ENCODE measurements at places on chromosomes 1 and 21.
A peak's percentile ranks its signal among the peaks of the same experiment; 100 is the strongest.

DNA sequence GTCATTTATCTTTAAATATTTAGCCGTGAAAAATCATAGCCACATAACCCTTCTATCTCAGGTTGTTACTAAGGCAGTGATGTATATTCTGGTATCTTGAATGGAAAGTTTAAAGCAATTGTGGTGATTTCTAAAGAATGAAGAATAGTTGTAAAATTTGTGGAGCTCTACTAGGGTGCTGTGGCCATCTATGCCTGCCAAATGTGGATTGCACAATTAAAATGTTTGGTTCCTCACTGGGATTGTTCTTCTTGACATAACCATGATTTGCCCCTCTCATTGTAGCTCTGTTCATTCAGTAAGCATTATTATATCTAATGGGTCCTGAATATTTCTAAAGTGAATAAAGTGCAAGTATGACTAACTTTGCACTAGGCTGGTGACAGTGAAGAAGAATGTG, 50.1 kb downstream of the AK4 start:
- no peaks in the 10 kb centered on the region for H3K27me3 ChIP-seq
- H3K4me3 ChIP-seq: no peak overlapping the region
- no peak overlapping the region for H3K27ac ChIP-seq
- no peaks in the 10 kb centered on the region for H3K4me1 ChIP-seq
- DNase-seq: no peak

DNA sequence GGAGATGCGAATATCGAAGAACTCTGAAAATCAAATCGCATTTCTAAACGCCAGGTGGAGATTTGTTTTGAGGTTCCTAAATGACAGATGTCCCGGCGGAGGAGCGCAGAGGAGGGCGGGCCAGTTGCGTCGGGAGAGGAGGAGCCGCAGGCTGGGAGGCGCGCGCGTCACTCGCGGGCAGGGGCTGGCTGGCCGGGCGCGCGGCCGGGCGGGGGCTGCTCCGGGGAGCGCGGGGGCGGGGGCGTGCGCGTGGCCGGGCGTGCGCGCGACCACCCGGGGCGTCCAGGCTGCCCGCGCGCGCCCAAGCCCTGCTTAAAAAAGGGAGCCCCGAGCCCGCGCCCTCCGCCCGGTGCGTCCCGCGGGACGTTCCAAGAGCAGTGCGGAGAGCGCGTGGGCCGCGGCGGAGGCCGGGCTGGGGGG, 47.3 kb downstream of the H3-3A start:
- no peak overlapping the region for H3K27ac ChIP-seq
- peaks cover 20% of the 10 kb centered on the region for H3K27me3 ChIP-seq
- H3K4me1 ChIP-seq: peaks cover 36% of the 10 kb centered on the region
- peak overlapping the region; percentile 80 for H3K4me3 ChIP-seq
- no peaks in the 10 kb centered on the region for H3K36me3 ChIP-seq

DNA sequence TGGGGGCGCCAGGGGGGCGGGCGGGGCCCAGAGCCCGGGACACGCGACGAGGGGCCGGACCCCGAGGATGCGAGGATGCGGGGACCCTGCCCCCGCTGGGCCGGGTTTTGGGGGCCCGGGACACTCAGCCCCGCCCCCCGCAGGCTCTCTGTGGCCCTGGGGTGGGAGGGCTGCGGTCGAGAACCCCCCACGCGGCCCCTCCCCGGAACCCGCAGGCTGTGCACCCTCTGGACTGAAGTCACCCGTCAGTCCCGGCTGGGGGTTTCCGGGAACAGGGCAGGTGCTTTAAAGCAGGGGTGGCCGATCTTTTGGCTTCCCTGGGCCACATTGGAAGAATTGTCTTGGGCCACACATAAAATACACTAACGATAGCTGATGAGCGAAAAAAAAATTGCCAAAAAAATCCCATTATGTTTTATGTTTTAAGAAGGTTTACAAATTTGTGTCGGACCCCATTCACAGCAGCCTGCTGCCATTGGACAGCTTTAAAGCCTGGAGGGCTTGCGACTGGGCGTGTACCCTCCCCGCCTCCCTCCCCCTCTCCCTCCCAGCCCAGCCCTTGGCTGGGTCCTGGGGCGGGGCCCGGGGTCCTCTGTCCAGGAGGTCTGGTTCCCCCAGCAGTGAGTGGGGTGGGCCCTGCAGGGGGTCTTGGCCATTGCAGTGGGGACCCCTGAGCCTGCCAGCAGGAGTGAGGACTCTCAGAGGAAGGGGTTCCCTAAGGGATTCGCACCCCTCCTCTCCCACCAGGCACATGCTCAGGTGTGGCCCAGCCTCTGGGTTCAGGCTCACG, 21.6 kb upstream of the C1orf159 start:
- peak overlapping the region; percentile 33 for H3K4me3 ChIP-seq
- H3K36me3 ChIP-seq: no peaks in the 10 kb centered on the region
- no peak overlapping the region for H3K27ac ChIP-seq
- peaks cover 17% of the 10 kb centered on the region for H3K4me1 ChIP-seq
- DNase-seq: no peak

DNA sequence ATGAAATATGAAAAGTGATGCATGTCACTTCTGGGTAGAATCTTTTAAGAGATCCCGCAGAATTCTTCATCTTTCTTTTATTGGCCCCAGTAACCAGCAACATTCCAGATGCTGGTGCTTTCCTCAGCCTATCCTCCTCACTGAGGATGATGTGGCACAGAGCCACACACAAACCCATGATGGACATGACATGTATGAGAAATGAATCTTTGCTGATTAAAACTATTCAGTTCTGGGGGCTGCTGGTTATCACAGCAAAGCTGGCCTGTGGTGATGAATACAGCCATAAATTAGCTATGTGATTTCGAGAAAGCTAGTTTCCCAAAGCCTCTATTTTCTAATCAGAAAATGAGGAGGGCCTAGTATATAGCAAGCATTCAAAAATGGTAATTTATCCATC, 8.3 kb upstream of the ERICH3 start:
- H3K27me3 ChIP-seq: no peaks in the 10 kb centered on the region
- no peaks in the 10 kb centered on the region for H3K36me3 ChIP-seq
- no peak overlapping the region for H3K27ac ChIP-seq
- H3K4me1 ChIP-seq: no peaks in the 10 kb centered on the region

DNA sequence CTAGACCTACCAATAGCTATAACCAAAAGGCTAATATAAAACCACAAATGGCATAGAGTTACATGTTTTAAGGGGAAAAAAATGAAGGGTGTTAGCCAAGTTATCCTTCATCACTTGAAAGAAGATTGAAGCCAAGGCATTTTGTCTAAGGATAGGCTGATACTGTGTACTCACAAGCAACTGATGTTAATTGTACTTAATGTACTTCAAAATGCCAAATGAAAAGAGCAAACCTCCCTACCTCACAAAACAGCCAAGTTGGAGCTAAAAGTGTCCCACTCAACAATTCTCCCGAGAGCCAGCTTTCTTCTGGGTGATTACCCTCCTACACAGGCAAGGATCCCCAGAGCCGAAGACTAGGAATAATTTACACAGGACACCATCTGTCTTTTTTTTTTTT, 4.4 kb upstream of the IGSF3 start:
- H3K4me3 ChIP-seq: no peak overlapping the region
- no peak for DNase-seq
- H3K27ac ChIP-seq: no peak overlapping the region
- peaks cover 1% of the 10 kb centered on the region for H3K4me1 ChIP-seq

GRCh38 chr1:87439821-87440220, 111.1 kb downstream of the LMO4 start:
- no peak overlapping the region for H3K27ac ChIP-seq
- H3K4me1 ChIP-seq: peaks cover 12% of the 10 kb centered on the region
- no peak for DNase-seq
- no peaks in the 10 kb centered on the region for H3K36me3 ChIP-seq

DNA sequence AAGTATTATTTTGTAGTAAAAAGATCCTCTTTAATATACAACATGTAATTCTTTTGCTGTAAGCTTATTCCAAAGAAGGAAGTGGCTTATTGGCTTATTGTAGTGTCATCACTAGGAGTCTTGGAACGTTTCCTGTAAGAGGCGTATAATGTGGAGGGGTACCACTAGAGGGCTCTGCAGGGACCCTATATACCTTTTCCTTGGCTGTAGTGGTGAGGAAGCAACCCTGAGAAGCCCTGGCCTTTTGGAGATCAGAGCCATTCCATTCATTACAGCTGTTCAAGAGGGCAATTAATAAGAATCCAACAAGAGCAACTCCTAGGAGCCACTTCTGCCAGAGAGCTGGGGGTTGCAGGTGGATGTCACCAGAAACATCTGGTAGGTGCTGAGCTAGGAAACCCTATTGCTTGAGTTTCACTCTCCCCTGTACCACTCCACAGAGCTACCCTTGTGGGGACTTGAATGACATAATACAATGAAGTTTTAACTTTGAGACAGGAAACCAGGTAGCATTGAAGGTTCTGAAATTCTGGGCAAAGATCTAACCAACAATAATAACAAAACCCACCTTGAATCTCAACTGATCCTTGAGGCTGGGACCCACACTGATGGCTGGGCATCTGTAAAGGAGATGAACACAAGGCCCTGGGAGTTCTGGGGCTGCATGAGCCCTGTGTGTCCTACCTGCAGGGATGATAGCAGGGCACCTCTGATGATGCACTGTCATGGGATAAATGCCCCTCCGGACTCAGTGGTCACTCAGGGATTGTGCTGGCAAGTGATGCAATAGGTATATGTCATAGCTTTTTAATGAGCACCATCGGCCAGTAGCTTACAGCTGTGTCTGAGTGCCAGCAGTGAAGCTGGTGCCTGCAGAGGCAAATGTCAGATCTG, 160.2 kb upstream of the COA6 start:
- H3K27me3 ChIP-seq: peaks cover 41% of the 10 kb centered on the region

GRCh38 chr1:201640624-201641023, 101.7 kb downstream of the NAV1 start:
- peaks cover 96% of the 10 kb centered on the region for H3K27me3 ChIP-seq
- H3K4me3 ChIP-seq: no peak overlapping the region
- no peak overlapping the region for H3K27ac ChIP-seq
- H3K4me1 ChIP-seq: peaks cover 20% of the 10 kb centered on the region

All from neural progenitor cell (in vitro differentiated cells).